Activated CD4-positive, alpha-beta memory T cell treated with anti-CD3 and anti-CD28 coated beads, Interleukin-2, amount 10 ng/mL, durations not matched to agents 7 days and 5 days (primary cell): ENCODE measurements at places on chromosomes 2 and 18. TPM values are rescaled to one million over a fixed set of nuclear protein-coding genes. Genes with fewer than 3 reads are reported as not detected.

The MPHOSPH10 gene
- total RNA-seq = 25.5 TPM

The CXCR1 gene
- 3.0 TPM for total RNA-seq

The CTAGE1 gene
- not detected for total RNA-seq

The MSTN gene
- not detected for total RNA-seq

The UGT1A7 gene
- not detected for total RNA-seq

The TRAK2 gene
- 49.3 TPM for total RNA-seq

The SNTG2 gene
- 0.13 TPM for total RNA-seq

The LOXHD1 gene
- not detected for total RNA-seq

The TNFAIP6 gene
- total RNA-seq = not detected

The MOGAT1 gene
- total RNA-seq = not detected

The GBX2 gene
- total RNA-seq = not detected

DNA sequence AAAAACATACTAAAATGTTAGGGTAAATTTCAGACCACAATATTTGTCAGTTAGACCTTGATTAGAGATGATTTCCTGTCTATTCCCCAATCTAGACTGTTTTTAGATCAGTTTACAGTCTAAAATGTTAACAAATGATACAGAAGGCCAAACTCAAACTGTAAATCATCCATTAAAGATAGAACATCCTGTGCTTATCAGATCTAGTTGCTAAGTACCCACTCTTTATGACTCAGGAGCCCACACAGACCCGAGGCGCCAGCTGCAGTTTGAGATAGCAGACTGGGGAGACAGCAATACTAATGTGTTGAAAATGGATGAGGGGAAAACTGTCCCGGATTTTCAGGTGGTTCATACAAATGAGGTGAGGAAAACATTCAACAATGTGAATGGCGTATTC lies 113.3 kb downstream of the SCG2 start:
- H3K4me1 ChIP-seq = no peaks in the 10 kb centered on the region
- no peak overlapping the region for H3K27ac ChIP-seq
- DNase-seq = no peak
- no peaks in the 10 kb centered on the region for H3K27me3 ChIP-seq

GRCh38 chr2:231655894-231656293 lies 52.4 kb upstream of the PTMA start:
- no peak overlapping the region for H3K4me3 ChIP-seq
- no peak for DNase-seq
- H3K36me3 ChIP-seq = peaks cover 4% of the 10 kb centered on the region
- no peaks in the 10 kb centered on the region for H3K27me3 ChIP-seq
- peaks cover 3% of the 10 kb centered on the region for H3K4me1 ChIP-seq

DNA sequence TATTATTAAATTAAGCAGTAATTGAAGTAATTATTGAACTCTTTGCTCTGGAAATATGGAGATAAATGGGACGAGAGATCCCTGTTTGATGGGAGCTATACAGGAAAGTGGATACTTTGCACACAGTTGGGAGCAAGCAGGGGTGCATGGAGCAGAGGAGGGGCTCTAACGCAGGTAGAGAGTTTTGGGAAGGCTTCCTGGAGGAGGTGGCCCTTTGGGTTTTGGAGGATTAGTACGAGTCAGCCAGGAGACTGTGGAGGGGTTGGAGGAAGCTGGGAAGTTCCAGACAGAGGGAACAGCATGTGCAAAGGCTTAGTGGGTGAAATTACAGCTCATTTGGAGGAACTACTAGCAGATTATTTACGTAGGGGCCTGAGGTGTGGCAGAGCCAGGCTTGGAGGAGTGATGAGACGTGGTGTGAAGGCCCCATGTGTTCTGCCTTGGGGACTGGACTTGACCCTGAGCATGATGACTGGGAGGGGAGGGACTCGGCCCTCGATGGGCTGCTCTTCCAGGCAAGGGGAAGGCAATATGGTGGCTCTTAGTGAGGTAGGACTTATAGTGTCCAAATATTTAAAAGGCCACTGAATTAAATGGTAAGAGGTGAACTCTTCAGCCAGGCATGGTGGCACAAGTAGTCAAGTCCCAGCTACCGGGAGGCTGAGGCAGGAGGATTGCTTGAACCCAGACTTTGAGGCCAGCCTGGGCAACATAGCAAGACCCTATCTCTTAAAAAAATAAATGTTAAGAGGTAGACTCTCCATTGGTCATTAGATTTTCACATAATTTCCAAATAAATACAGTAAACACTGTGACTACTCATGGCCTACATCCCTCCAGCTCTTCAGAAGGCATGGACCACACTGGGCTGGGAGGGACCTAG lies 30.2 kb downstream of the GREB1 start:
- H3K36me3 ChIP-seq = no peaks in the 10 kb centered on the region
- DNase-seq = no peak
- H3K27me3 ChIP-seq = peaks cover 8% of the 10 kb centered on the region
- H3K4me1 ChIP-seq = no peaks in the 10 kb centered on the region
- H3K4me3 ChIP-seq = no peak overlapping the region

- no peak overlapping the region for H3K27ac ChIP-seq
- no peaks in the 10 kb centered on the region for H3K27me3 ChIP-seq
- H3K4me1 ChIP-seq = no peaks in the 10 kb centered on the region
- DNase-seq = no peak
- no peak overlapping the region for H3K4me3 ChIP-seq
Measured at GRCh38 chr2:220513573-220514288, 886.3 kb downstream of the SLC4A3 start.

- peaks cover 4% of the 10 kb centered on the region for H3K27me3 ChIP-seq
- no peak for DNase-seq
- no peak overlapping the region for H3K4me3 ChIP-seq
- H3K36me3 ChIP-seq = no peaks in the 10 kb centered on the region
- H3K4me1 ChIP-seq = no peaks in the 10 kb centered on the region
Measured at GRCh38 chr2:29226375-29226774, 111.2 kb downstream of the CLIP4 start.

- no peaks in the 10 kb centered on the region for H3K36me3 ChIP-seq
- H3K27me3 ChIP-seq = peaks cover 12% of the 10 kb centered on the region
- H3K4me3 ChIP-seq = no peak overlapping the region
- DNase-seq = no peak
- H3K4me1 ChIP-seq = peaks cover 7% of the 10 kb centered on the region
Measured at GRCh38 chr2:54757500-54757899, 34.0 kb downstream of the EML6 start.

DNA sequence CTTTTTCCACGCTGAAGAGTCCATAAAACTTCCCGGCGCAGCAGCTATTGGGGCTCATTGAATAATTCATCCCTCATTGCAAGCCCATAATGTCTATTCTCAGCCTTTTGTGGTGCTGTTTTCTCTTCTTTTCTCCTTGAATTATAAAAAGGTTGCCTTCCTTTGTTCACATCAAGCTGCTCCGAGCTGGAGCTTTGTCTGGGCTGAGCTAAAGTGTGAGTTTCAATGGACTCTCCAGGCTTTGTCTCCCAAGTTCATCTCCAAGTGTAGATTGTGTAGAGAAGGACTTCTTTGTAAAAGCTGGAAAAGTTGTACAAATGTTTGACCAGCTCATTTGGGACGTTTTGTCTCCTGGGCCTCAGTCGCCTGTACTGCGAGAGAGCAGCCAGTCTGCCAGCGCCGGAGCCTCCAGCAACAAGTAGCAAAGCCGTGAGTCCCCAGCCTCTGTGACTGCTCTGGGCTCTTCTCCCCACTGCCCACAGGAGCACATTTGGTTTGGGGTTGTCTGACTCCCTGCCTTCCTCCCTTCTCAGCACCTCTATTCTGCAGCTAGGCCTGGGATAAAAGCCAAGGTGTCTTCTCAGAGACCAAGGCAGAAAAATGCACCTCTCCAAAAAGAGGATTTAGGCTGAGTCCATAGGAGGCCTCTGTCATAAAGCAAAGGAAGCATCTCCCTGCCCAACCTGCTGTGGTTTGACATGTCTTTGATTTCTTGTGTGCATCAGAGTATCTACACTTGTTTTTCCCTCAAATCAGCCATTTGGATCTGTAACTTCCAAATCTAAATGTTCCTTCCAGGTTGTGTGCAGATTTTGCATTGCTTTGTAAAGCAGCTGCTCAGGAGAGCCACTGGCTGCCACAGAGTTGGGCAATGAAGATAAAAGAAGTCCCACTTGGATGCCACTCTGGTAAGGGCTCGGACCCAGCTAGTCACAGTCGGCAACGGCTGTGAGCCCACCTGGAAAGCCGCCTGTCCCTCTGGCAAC lies 6.4 kb downstream of the PAX3 start:
- DNase-seq = no peak
- H3K27ac ChIP-seq = no peak overlapping the region
- peaks cover 92% of the 10 kb centered on the region for H3K27me3 ChIP-seq
- H3K4me3 ChIP-seq = no peak overlapping the region

DNA sequence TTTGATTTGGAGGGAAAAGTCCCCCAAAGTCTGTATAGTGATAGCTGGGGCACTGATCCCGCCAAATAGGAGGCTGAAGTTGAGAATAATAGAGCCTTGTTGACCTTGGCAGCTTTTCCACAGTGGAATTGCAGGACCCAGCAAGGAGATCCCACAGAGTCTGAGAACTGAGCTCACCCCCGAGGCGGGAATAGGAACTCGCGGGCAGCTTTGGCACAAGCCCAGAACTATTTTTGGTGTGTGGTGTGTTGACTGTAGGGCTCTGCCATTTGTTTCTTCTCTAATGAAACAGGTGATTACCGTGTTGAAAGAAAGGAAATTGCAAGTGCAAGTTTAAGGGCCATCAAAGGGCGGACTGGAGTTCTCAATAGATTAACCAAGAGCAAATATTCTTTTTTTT lies 34.0 kb downstream of the SH3RF3 start:
- peaks cover 43% of the 10 kb centered on the region for H3K27me3 ChIP-seq
- H3K4me1 ChIP-seq = no peaks in the 10 kb centered on the region
- no peak overlapping the region for H3K27ac ChIP-seq
- H3K4me3 ChIP-seq = no peak overlapping the region
- H3K36me3 ChIP-seq = no peaks in the 10 kb centered on the region

- H3K4me1 ChIP-seq = no peaks in the 10 kb centered on the region
- no peak overlapping the region for H3K4me3 ChIP-seq
- peaks cover 74% of the 10 kb centered on the region for H3K36me3 ChIP-seq
- no peak overlapping the region for H3K27ac ChIP-seq
- no peaks in the 10 kb centered on the region for H3K27me3 ChIP-seq
- DNase-seq = no peak
Measured at GRCh38 chr2:27231921-27232320, 14.8 kb downstream of the CAD start.

DNA sequence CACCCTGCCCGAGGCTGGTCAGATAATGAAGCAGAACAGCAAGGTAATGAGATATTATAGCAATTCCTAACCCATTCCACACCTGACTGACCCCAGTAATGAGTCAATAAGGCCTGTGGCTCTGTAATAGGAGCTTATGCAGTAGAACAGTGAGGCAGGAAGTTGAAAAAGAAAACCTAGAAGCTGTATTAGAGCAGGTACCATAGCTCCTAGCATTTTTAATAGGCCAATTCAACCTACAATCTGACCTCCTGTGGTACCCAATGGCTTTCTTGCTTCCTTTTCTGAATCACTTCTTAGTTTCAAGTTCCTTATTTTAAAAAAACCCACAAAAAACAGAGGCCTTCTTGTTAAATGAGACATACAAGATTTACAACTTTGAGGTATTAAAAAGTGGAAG lies 43.6 kb upstream of the MAP2 start:
- no peaks in the 10 kb centered on the region for H3K27me3 ChIP-seq

DNA sequence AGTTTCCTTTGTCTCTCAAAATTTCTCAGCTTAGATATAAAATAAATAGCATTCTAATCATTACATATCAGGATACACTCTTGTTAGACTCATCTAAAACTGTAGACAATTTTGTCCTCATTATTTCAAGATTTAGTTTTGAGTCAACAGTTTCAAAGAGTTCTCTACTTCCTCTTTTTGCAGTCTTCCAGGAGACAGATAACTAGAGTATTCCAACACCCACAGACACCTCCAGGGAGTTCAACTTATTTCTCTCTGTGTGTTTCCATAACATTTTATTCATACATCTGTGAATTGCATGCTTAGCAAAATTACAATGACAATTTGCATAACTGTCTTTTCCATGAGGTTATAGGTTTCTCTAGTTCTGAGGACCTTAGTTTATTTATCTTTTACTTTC lies 166.6 kb upstream of the HNMT start:
- no peak for DNase-seq
- no peaks in the 10 kb centered on the region for H3K27me3 ChIP-seq
- no peak overlapping the region for H3K4me3 ChIP-seq
- H3K27ac ChIP-seq = no peak overlapping the region

DNA sequence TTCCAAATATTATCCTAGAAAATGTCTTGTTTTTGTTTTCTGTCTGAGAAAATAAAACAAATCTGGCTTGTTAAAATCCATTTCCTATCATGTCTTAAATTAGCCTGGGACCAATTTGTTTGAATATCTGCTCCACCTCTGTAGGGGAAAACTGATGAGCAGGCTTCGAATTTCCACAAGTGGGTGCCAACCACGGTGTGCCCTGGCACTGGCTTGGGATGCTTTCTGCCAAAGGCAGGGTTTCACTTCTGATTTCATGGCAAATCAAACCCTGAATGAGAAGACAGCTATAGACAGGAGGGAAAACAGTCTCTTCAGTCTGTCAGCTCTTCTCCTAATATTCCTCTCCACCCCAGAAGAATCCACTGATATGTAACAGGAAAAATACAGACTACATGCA lies 33.7 kb upstream of the STAT4 start:
- peaks cover 15% of the 10 kb centered on the region for H3K4me1 ChIP-seq
- peaks cover 5% of the 10 kb centered on the region for H3K36me3 ChIP-seq
- DNase-seq = no peak
- no peak overlapping the region for H3K4me3 ChIP-seq
- H3K27me3 ChIP-seq = no peaks in the 10 kb centered on the region

- no peak for DNase-seq
- no peaks in the 10 kb centered on the region for H3K27me3 ChIP-seq
- peaks cover 28% of the 10 kb centered on the region for H3K4me1 ChIP-seq
- H3K4me3 ChIP-seq = no peak overlapping the region
- no peaks in the 10 kb centered on the region for H3K36me3 ChIP-seq
Measured at GRCh38 chr2:85434696-85435095, 16.2 kb downstream of the SH2D6 start.

- H3K4me1 ChIP-seq = no peaks in the 10 kb centered on the region
- H3K36me3 ChIP-seq = no peaks in the 10 kb centered on the region
- H3K27ac ChIP-seq = no peak overlapping the region
- no peak for DNase-seq
- H3K27me3 ChIP-seq = no peaks in the 10 kb centered on the region
Measured at GRCh38 chr2:187187519-187187918, 260.5 kb downstream of the CALCRL start.

DNA sequence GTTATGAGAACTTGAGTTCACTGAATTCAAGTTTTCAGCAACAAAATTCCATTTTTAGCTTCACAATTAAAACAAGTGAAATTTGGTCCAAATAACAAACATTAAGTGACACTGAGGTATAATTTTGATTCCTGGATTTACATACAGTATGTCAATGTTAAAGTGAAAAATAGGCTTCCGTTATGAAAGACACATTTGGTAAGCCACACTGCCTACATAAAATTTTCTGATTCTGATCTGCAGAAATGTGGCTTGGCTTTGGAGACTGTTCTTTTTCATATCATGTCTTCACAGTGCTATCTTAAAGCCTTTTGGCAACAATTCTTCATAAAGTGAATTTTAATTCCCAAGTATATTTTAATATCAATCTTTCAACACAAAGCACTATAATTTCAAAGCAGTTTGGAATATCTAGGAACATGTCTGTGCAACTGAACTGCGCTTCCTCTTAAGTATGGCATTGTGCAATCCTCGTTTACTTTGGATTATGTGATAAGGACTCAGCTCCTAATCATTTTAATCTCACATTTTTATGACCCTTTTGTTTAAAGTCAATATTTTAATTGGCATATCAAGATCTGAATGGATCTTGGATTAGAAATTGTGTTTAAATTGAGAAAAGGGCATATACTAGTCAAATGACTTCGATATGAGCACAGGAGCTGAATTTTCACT lies 60.0 kb downstream of the RBMS1 start:
- peaks cover 35% of the 10 kb centered on the region for H3K36me3 ChIP-seq
- peaks cover 35% of the 10 kb centered on the region for H3K4me1 ChIP-seq
- H3K27ac ChIP-seq = no peak overlapping the region
- H3K4me3 ChIP-seq = no peak overlapping the region
- no peaks in the 10 kb centered on the region for H3K27me3 ChIP-seq
